DMS79 (cell line): ENCODE measurements at places on chromosomes 7 and 10.

- no peak for DNase-seq
Observed at GRCh38 chr7:73841689-73842066, 638 bp downstream of the METTL27 start.

DNA sequence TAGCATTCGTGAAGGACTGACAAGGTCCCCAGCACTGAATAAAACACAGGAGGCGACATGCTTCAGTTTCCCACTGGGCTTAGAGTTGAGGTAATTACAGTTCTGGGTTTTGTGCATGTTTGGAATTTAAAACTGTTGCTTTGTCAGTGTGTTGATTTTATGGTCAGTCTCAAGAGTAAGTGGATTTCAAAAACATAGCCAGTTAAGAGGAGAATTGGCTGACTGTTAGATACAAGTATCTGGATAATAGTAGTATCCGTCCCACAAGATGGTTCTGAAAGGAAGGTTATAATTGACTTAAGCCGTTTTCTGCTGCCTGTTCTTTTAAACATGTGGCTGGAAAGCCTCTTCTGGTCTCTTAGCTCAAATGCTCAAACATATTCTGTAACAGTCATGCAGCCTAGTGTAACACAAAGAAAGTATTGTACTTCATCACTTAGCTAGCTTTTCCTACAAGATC, 170.9 kb downstream of the POLR1F start:
- DNase-seq: peak; percentile 12

DNA sequence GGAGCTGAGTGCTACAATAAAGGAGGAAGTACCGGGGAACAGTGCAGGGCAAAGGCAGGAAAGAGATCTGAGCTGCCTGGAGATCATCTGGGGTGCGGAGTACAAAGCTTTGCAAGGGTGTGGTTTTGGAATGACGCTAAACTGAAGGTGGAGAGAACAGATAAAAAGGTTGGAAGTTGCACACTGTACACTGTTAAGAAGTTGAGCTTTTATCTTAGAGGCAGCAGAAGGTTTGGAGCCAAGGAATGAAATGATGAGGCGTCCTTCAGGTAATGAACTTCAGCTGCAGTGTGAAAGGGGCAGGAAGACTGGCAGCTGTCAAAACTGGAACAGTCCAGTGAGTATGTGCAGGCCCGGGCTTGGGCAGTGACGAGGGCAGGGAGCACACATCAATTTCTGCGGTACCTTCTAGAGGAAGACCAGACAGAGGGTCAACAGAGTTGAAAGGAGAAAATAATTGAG, 7.2 kb upstream of the ANKRD61 start:
- no peak for DNase-seq

GRCh38 chr10:84822931-84823630, 494.7 kb downstream of the CCSER2 start:
- DNase-seq: no peak

DNA sequence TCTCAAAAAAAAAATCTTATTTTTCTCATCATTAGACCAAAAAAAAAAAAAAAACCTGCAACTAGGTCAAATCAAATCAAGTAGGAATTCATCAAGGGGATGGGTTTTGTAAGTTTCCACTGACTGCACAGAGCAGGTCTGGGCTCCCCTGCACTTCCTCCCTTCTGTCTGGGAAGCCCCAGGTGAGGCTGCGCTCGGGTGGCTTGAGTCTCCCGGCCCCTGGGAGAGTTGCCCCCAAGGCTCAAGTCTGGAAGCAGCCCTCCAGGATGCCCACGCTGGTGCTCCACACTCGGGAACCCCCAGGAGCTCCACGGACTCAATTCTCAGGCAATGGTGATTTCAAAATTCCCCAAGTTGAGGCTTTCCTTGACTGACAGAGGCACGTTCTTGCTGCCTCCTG, 41.7 kb upstream of the RBM33 start:
- DNase-seq: no peak

DNA sequence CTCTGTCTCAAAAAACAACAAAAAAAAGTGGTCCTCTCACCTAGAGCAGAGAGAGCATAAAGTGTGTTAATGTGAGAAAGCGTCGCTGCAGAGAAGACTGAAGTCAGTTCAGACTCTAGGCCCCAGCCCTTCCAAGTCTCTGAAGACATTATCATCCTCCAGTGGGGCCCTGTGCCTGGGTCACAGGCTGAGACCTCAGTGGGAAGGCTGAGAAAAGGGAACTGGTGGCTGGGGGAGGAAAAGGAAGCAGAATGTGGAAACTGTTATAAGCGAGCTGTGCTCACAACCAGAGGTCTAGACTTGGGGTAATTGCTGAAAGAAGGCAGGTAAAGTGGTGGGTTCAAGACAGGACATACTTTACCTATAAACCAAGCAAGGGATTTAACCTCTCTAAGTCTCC, 4.9 kb upstream of the RRP12 start:
- no peak for DNase-seq

DNA sequence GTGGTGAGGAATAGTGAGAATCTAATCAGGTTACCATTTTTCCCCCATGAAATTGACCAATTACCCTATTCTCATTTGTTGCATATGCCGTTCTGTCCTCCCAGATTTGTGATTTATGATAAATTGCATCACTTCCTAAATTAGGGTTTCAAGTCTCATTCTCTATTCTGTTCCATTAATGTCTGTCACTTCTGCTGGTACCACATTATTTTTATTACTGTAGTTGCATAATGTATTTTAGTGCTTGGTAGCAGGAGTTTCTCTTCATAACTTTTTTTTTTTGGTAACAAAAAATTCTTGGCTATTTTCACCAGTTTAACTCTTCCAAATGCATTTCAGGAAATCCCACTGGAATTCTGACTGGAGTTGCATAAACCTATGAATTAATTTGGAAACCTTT, 44.0 kb upstream of the FAM133B start:
- no peak for DNase-seq

- DNase-seq: no peak
Observed at GRCh38 chr7:92400013-92400412, 47.3 kb upstream of the GATAD1 start.

GRCh38 chr7:114789161-114789560, 132.7 kb upstream of the MDFIC start:
- DNase-seq: no peak

DNA sequence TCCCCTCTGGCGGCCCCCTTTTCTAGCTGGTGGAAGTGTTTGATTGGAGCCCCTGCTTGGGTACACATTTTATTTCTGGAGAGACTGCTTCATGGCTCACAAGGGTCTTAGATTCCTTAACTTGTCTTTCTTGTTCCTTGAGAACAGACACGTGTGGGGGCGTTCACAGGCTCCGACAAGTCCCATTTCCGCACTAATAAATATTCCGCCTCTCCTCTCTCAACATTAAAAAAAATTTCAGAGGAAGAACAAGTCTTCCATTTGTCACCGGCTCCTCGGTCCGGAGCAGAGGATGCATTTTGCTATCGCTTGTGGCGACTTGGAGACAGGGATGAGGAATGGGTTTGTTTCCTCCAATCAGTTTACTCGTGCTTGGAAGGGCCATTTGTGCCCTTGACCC, 134.0 kb upstream of the PODXL start:
- no peak for DNase-seq

DNA sequence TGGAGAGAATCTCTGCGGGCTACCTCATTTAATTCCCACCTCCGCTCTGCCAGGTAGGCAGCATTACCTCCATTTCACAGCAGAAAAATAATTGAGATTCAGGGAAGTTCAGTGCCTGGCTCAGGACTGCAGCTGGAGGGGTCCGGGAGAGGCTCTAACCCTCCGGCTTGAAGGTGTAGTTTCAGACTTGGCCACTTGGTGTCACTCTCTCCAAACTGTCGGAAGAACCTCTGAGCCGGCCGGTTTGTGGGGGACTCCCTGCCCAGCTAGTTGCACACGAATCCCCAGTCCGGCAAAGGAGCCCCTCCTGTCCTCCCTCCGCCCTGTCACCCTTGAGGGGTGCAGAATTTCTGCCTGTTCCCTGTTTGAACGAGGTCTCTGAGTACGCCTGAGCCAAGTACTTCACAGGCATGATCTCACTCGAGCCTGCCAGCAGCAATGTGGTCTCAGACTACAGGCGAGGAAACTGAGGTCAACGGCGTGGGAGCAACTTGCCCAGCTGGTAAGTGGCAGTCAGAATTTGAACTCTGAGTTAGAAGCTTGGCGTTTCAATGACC, 144.7 kb upstream of the ZNF716 start:
- DNase-seq: no peak

DNA sequence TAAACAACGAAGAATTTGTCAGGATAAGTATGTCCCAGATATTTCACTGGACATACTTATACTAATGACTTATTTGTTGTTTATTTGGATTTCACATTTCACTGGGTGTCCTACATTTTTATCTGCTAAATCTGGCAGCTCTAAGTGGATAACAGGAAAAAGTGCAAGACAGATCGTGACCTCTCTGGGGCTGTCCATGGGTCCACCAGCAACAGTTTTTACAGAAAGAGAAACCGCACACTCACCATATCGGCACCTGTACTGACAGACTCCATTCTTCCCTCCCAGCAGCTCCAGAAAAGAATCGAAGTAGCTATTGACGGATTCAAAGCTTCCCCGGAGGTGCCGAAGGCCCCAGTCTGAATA, 393 bp downstream of the PLA2G12B start:
- no peak for DNase-seq

DNA sequence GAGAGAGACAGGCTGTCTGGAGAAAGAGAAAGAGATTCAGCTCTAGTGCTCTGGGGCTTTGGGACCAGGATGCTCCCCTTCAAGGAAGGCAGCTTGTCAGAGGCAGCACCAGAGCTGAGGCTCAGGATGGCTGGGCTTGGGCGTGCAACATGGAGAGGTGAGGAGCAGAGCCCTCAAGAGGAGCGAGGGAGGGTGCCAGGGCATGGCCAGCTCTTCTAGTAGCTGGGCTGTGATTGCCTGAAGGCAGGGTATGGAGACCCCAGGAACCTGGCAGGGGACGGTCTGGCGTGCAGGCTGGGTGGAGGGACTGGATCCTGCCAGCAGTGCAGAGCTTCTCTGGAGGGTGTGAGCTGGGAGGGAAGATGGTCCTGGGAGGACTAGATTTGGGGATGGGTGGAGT, 40.2 kb downstream of the ANTXRL start:
- DNase-seq: no peak

GRCh38 chr10:72392571-72392970, 37.9 kb upstream of the DNAJB12 start:
- DNase-seq: no peak

DNA sequence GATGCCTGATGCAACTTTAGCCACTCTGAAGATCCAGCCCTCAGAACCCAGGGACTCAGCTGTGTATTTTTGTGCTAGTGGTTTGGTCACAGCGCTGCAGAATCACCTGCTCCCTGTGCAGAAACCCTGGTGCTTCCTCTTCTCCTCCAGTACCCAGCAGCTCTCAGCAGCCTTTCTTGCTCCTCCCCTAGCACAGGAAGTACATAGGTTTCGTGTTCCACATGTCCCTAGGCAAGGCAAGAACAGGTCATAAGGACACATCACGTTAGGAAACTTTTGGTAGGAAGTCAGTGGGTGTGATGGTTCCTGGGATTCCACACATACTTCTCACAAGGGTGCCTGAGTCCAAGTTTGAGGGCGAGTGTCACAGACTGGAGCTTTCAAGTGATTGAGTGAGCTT, 167.9 kb upstream of the PRSS1 start:
- no peak for DNase-seq

DNA sequence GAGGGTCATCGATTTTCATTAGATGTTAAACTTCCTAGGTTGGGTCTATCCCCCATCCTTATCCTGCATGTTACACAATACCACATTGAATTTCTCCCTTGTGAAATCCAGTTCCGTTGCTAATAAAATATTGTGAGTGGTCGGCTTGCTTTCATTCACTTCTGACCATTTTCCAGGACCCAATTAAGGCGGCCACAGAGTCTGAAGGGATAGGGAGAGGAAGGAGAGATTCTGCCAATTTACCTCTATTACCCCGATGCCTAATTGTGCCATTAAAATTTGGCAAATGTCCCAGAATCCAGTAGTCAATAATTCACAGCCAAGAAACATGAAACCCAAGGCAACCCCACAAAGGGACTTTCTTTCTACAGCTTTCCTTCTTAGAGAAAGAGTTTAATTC, 129.9 kb downstream of the IPMK start:
- peak; percentile 64 for DNase-seq

GRCh38 chr10:72107325-72108003, 19.1 kb upstream of the SPOCK2 start:
- DNase-seq: no peak

- no peak for DNase-seq
Observed at GRCh38 chr10:84308021-84308420, 20.4 kb upstream of the CCSER2 start.

DNA sequence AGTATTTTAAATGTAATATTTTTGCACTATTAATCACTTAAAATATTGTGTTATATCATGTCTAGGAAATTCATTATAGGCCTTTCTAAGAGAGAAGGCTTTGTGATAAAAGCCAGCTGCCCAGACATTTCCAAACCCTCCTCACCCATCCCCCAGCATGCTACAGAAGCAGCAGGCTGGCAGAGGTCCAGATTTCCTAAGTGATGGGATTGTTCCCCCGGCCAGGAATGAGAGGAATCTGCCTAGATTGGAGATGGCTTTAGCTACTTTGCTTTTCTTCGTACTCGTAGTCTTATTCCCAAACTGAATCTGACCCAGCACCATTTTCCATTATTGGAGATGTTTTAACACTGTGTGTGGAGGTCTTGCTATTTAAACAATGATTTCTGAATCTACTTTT, 29.4 kb downstream of the CDK14 start:
- DNase-seq: no peak

DNA sequence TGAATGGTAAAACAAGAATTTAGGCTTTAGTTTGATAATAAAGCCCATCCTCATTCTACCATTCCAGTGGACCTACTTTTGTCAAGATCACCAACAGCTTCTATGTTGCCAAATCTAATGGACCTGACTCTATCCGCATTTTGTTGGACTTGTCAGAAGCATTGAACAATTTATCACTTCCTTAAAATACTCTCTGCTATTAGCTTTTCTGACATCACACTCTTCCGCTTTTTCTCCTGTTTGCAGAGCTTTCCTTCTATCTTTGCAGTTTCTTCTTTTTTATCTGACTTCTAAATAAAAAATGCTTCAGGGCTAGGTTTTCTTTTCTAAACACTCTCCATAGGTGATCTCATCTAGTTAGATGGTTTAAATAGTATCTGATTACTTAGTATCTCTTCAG, 42.7 kb upstream of the SMIM30 start:
- no peak for DNase-seq

DNA sequence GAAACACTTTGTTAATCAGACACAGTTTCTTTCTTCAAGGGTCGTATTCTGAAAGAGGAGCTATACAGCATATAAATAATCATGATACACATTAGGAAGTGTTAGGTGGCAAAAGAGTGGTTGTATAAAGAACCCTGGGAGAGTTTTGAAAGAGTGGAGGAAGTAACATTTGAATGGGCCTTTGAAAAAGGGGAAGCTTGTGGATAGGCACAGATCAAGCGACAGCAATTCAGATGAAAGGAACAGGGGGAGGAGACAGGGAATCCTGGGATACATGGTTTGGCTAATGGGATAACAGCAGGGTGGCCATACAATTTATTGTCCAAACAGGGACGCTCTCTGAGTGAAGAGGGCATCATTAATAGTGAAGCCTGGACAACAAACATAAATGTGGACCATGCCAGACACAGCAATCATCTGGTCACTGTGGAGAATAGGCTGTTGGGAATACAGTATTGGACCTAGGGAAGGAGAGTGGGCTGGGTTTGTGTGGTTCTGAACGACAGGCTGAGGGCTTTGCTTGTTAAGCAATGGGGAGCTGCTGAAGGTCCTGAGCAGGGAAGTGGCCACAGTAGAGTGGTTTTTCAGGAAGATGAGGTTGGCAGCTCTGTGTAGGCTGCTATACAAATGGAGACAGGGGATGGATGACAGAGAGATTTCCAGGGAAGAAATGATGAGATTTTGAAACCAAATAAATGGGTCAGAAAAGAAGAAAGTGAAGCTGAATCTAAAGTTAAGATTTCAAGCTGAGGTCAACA, 75.9 kb downstream of the ICA1 start:
- no peak for DNase-seq

GRCh38 chr10:78856421-78856820, 212.3 kb upstream of the ZMIZ1 start:
- no peak for DNase-seq
